GM19239 (cell line): ENCODE measurements at places on chromosomes 7 and 10.
A peak's percentile ranks its signal among the peaks of the same experiment; 100 is the strongest.

DNA sequence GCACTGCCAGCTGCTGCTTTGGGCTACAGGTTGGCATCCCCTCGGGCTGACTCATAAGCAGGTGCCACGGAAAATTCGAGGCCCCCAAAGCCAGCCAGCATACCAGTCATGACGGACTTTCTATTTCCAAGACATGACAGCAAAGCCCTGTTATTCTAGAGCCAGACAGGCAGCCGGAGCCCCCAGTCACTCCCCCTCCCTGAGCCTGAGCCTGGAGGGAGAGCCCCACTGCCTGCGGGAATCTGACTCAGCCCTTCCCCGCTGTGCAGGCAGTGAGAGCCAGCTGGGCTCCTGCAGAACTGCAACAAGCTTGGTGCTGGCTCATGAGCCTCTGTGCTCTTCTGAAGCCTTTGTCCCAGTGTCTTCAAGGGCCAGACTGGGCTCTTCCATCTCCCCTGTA, 15.8 kb downstream of the BTBD16 start:
- no peak for DNase-seq

DNA sequence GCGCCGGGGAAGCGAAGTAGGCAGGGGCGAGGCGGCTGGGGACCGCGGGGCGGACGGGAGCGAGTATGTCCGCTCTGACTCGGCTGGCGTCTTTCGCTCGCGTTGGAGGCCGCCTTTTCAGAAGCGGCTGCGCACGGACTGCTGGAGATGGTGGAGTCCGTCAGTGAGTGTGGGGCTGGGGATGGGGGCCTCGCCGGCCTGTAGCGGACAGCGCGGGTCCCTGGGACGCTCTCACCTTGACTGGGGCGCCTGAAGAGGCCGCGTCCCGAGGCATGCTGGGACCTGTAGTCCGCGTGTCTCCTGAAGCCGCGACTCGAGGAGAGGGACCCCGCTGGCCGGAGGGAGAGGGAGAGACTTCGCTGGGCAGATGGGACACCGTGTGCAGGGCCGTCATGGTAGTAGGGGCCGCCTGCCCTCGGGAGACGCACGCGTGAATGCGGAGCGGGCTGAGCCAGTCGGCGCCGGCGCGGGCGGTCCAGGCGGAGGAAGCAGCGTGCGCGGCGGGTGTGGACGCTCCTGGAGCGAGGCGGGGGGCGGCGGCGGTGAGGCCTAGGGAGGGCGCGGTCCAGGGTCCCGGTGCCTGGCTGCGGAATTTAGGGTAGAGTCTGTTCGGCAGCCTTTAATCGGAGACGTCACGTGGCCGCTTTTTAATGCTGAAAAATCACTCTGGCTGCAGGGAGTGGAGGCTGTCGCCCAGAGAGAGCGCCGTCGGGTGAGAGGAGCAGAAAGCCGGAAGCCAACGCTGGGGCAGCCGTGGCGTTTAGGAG, at the start of gene NDUFB2:
Gene NDUFB2, plus strand, starts transcription at position 29 of the 767 bp plus-strand sequence. Its CDS starts 37 bp downstream, at position 66.
- peak; percentile 83 for DNase-seq

DNA sequence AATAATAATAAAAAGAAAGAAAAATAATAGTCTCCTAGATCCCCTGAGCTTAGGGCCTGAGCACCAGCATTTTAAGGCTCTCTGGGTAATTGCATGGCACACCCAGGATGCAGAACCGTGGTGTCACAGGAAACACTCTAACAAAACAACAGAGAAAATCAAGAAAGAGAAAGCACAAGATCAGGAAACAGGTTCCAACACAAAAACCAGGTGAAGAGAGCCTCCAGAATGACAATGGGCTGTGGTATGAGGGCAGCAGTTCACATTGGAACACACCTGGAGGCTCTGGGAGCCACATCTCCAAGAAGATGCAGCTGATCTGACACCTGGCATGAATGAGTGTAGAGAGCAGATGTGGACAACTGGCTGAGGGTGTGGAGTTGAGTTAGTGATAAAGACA, 7.1 kb downstream of the MMRN2 start:
- DNase-seq: no peak

DNA sequence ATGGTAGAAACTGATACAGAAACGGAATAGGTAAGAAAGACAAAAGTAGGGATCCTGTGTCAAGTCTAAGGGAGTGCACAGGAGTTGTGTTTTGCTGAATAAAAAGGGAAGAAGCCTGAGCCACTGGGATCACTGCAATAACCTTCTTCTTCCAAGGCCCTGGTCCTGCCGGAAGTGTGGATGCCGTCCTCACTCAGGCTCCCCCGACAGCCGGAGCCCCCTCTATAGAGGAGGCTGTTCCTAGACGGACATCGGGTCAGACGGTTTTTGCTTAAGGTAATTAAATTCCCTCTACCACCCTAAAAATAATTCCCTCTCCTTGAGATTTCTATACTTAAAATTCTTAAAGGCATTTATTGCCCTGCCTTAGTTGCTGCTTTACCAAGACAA, 566.9 kb downstream of the PTPRN2 start:
- no peak for DNase-seq

GRCh38 chr7:101792051-101792681, 25.3 kb upstream of the CUX1 start:
- DNase-seq: no peak

DNA sequence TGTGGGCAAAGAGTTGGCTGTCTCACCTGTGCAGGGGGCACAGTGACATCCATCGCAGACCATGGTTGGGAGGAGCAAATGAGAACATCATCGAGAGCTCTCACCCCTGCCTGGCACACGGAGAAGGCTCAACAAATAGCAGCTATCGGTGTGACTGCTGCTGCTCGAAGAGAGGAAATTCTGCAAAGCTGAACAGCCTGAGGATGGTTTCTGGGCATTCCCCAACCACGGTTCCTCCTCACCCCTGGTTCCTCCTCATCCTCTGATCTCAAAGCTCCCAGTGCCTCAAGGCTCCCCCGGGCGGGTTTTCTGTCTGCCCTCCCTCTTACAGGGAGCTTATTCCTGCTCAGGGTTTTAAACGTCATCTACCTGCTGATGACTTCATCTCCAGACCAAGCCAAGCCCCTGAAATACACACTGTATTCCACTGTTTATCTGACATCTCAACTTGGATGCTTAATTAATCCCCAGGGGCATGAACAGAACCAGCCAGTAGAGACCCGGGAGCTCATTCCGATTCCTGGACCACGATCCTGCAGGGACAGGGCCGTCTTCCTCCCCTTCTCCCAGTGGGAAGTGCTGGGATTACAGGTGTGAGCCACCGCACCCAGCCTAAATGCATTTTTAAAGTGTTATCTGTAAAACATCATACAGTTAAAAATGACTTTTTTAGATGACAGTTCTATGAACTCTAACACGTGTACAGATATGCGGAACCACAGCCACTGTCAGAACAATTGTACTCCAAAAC, 19.5 kb upstream of the NOM1 start:
- DNase-seq: no peak

DNA sequence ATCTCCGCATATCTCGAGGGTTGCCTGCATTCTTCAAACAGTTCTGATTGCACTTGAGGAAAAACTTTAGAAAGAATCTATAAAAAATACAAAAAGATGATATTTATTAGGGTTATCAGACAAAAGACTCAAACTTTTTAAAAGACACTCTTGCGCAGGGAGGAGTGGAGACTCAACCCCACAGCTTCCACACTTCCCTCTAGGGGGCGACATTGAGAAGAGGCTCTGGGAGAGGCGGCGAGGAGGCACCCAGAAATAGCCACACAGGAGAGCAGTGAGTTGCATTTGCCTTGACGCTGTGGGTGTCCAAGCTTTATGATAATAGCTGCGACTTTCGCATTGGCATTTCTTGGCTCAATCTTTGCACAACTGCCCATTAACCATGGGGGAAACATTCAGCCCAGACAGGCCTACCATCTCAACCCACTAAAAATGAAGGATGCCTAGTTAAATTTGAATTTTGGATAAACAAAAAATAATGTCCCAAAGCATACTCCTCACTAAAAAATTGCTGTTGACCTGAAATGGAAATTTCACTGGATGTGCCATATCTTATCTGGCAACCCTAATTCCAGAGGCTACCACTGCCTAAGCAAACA, 86.2 kb downstream of the EBF3 start:
- DNase-seq: peak; percentile 40

- DNase-seq: no peak
Observed at GRCh38 chr10:48598936-48599829, 5.7 kb downstream of the ARHGAP22 start.

DNA sequence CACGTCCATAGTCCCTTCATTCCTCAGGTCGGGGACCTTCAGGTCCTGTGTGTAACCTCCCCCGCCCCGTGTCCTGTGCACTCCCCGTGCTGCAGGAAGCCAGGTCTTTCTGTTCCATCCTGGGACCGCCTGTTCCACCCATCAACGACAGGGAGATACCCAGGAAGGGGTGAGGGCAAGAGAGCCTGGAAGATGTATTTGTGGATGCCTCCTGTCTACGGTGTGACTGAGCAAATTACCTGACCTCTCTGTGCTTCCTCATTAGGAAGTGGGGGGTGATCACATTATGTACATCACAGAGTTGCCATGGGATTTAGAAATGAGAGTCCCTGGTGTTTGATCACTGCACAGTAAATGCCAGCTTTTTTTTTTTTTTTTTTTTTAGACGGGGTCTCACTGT, 46.3 kb downstream of the GRID2IP start:
- DNase-seq: no peak

- DNase-seq: no peak
Observed at GRCh38 chr7:141071260-141071854, 2.5 kb upstream of the TMEM178B start.

- no peak for DNase-seq
Observed at GRCh38 chr10:113743594-113743993, 7.9 kb upstream of the PLEKHS1 start.

GRCh38 chr7:55130395-55131141, 111.8 kb downstream of the EGFR start:
- no peak for DNase-seq

- DNase-seq: no peak
Observed at GRCh38 chr10:97708976-97709946, 4.3 kb upstream of the MARVELD1 start.

- no peak for DNase-seq
Observed at GRCh38 chr10:95663496-95663895, 7.0 kb upstream of the ALDH18A1 start.

DNA sequence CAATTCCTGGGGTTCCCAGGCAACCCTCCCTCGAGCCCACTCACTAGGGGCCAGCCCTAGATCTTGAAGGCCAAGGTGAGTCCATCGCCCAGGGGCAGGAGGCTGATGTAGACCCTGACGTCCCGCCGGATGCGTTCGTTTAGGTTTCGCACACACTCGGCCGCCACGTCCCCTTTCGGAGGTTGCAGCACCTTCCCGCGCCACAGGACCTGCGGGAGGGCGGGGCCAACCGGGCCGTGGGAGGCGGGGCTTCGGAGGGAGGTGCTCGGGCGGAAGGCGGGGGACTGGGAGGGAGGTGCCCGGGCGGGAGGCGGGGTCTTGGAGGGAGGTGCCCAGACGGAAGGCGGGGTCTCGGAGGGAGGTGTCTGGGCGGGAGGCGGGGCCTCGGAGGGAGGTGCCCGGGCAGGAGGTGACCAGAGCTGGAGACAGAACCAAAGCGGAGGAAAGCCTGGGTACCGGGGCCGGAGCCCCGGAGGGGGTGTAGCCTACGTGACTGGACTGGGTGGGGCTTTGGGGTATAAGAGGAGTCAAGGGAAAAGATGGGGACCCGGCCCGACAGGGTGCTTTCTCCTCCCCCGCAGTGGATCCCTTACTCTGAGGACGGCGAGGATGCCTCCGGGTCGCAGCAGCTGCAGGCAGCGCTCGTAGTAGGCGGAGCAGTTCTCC, 1.6 kb downstream of the COMTD1 start:
- peak; percentile 84 for DNase-seq

GRCh38 chr10:78861529-78862327, 207.0 kb upstream of the ZMIZ1 start:
- DNase-seq: no peak

DNA sequence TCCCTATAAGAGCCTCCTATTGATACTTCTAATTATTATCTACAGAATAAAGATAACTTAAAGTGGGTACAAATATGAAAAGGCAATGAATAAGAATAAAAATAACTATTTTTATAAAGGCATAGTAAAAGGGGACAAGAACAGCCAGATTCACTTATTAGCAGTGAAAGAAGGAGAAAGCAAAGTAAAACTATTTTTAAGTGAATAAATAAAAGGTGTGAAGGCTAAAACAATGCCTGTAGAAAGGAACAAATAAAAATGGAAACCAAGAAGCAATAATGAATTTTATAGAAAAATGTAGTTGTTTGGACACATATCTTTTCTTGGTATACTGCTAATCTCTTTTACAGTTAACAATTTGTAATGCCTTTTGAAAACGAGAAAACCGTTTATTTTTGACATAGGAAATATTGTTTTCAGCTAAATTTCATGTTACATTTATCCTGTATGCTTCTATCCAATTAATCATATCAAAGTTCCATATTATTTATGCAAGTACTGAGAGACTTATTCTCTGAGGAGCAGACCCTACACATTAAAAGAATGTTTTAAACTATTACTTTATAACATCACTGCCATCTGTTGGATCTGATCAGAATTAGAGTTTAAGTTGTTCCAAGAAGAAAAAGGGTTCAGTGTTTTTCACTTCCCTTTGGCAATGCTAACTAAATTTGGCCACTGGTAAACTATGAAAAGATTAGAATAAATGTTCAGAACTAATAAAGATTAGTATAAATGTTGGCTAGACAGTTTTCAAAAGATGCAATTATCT, 59.1 kb downstream of the ARMC3 start:
- no peak for DNase-seq

DNA sequence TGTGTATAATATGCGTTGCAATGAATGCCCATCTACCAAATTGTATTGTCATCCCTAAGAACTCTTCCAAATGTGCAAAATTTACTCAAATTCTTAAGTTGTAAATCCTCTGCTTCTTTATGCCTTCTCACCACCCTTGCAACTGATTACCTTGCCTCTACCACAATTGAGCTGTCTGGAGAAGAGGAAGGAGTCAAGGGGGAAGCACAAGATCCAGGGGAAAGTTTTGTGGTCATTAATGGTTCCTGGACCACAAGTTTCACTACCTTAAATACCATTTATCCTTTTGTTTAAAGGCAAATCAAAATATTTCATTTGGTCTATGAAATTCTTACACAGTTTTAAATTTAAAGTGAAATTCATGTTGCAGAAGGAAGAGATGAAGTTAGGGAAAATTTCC, 16.7 kb downstream of the CRPPA start:
- no peak for DNase-seq

DNA sequence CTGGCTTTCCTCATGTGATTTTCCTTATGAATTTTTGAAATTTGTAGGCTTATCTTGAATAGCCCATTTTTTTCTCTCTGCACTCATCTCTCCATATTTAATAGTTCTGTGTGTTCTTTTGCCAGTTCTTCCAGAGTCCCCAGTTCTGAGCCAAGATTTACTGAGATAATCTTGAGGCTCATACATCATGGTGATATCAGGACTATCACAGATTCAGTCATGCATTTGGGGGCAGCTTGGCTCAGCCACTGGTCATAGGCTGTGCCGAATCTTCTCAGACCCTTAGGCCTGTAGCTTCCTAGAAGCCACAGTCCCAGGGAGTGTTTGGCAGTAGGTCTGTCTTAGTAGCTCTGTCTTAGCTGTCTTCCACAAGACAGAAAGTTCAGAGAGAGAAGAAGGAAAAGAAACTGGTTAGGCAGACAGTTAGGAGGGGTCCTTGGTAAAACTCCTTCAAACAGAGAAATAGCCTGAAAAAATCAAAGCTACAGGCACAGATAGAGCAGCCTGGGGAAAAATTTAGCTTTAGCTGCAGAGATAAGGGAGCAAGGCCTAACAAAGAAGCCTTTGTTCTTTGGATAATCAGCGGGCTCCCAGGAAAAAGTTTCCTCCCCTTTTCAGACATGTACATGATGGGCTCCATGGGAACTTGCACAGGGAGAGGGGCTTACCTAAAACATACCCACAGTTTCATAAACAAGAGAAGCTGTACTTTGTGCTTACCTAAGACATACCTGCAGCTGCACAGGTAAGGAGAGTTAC, 29.1 kb downstream of the FAS start:
- no peak for DNase-seq
